ENCODE measurements at places on chromosomes 12 and 14.

GRCh38 chr14:21098892-21099595 lies 589 bp upstream of the ZNF219 start:
- no peak for DNase-seq

- no peak for DNase-seq
Measured at GRCh38 chr12:54189198-54189539, 384 bp upstream of the SMUG1 start.

- peak; percentile 47 for DNase-seq
Measured at GRCh38 chr12:51341251-51342007, 5.0 kb downstream of the CELA1 start.

GRCh38 chr12:25719505-25719904 lies 166.4 kb upstream of the LMNTD1 start:
- DNase-seq: no peak

GRCh38 chr14:74552623-74553022 lies 59.1 kb downstream of the ISCA2 start:
- no peak for DNase-seq

DNA sequence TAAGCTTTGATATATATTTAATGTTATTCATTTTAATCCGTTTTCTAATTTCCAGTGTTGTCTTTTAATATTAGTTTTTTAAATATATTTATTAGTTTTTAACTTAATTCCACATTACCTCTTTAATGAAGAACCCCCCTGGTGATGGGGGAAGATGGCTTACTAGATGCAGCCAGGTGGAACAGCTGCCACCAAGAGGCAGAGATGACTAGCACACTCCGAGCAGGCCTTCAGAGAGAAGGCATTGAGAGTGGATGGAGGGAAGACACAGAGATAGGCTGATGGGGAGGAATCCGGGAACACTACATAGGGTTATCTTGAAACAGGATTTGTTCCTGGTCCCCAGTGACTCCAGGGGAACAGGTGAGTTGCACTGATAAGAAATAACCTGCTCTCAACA lies 771.6 kb downstream of the LRFN5 start:
- DNase-seq: no peak

DNA sequence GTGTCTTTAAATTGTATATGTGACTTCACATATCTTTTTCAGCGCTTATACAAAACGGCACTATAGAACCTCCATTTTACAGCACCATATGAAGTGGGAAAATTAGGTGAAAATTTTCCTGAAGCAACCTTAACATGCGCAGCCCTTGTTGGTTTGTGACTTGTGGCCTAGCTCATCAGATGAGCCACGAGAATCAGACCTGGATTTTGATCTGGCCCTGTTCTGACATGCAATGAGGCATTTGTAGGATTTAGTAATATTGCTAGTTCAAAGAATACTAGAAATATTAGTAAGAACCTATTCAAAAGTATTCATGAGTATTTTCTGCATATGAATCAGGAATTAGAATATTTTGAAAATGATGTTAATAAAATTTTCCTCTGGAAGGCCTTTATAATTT lies 2.9 kb downstream of the CDKN1B start:
- no peak for DNase-seq

- no peak for DNase-seq
Measured at GRCh38 chr12:40261937-40262336, 37.1 kb downstream of the LRRK2 start.

GRCh38 chr12:55736780-55737580 lies 5.9 kb upstream of the GDF11 start:
- no peak for DNase-seq

DNA sequence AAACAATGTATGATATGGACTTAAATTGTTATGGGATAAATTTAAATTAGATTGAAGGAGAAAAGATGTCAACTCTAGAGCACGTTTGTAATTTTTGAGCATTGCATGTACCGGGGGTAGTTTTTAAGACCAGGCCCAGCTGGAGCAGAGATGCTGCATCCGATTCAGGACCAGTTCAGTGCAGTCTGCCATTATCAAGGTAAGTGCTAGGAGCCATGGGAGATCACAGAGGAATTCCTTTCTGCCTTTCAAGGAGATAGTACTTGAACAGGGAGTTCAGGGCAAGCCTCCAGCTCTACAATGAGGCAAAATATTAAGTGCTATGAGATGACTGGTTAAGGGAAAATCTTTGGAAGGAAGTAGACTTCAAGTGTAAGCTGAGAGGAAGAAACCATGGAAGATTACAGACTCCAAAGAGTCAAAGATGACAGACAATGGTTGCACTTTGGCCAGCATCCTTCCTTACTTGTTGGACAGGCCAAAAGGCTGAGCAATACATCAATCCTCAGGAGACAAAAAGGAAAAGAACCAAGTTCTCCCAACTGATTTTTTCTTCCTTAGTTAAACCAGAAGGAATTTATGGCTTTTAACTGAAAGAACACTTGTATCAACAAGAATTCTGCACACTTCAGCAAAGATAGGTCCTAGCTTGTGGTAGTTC lies 113.2 kb upstream of the HIF1A start:
- DNase-seq: no peak

- DNase-seq: no peak
Measured at GRCh38 chr12:62714774-62715721, 219.9 kb downstream of the PPM1H start.

- DNase-seq: no peak
Measured at GRCh38 chr12:47870175-47870781, 34.5 kb downstream of the VDR start.

GRCh38 chr12:90174198-90174510 lies 465.5 kb upstream of the ATP2B1 start:
- no peak for DNase-seq

DNA sequence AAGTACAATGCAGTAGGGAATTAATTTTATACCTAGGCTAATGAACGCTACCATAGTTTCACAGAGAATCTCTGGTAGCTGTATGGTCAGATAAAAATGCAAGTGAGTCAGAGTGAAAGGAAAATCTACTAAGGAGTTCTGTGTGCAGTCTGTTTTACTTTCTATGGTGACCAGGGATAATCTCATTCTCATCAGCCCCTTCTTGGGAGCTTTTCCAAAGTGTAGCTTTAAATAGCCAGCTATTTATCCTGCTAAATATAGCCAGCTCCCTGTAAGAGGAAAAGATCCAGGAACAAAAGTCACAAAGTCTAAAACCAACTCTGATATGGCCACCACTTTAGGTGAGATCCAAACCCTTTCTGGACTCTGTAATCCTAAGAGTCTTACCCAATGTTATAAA lies 75.5 kb downstream of the TMEM116 start:
- DNase-seq: no peak

- no peak for DNase-seq
Measured at GRCh38 chr12:112362310-112362709, 19.9 kb downstream of the HECTD4 start.

DNA sequence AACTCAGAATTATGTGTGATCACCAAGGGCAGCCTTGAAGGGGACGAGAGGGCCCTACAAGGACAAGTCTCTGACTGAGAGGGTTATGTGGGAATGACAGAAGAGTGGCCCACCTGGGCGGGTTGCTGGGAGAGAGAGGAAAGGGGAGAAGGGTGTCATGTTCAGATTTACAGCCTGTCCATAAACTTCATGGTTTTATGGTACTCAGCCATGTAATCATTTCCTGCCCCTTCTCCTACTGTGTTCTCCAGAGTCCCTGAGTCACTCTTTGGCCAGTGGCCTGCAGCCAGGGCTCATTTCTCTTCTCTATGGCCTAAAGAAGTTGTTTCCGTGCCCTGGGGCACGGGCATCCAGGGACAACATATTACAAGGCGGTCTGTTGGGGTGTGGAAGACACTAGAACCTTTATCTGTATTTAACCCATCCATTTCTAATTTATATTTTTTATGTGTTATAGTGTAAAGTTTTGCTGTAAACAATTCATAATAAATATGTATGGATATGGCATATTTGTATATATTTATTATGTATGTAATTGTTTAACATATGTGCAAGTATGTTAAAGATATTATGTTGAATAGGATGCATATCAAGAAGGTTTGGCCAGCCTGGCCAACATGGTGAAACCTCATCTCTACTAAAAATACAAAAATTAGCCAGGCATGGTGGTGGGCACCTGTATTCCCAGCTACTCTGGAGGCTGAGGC lies 26.9 kb downstream of the DDX47 start:
- DNase-seq: no peak

GRCh38 chr12:38930990-38931389 lies 25.6 kb upstream of the CPNE8 start:
- no peak for DNase-seq

DNA sequence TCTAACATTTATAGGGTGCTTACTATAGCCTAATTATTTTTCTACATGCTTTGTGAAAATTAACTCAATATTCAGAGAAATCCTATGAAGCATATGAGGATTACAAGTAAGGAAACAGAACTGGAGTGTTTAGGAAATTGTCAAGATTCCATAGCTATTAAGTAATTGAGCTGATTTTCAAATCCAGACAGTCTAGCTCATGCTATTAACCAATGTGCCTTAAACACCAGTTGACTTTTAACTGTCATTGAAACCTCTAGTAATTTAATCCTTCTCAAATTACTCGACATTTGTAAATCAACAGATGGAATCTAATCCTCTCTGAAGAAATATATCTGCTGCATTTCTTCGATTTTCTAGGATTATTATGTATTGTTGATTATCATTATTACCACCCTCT lies 488.9 kb downstream of the MDGA2 start:
- DNase-seq: no peak

GRCh38 chr12:119710965-119711551 lies 43.1 kb downstream of the PRKAB1 start:
- DNase-seq: no peak

GRCh38 chr12:15444523-15444922 lies 122.2 kb downstream of the PTPRO start:
- no peak for DNase-seq

- no peak for DNase-seq
Measured at GRCh38 chr14:67442139-67442906, 30.4 kb upstream of the PLEK2 start.

DNA sequence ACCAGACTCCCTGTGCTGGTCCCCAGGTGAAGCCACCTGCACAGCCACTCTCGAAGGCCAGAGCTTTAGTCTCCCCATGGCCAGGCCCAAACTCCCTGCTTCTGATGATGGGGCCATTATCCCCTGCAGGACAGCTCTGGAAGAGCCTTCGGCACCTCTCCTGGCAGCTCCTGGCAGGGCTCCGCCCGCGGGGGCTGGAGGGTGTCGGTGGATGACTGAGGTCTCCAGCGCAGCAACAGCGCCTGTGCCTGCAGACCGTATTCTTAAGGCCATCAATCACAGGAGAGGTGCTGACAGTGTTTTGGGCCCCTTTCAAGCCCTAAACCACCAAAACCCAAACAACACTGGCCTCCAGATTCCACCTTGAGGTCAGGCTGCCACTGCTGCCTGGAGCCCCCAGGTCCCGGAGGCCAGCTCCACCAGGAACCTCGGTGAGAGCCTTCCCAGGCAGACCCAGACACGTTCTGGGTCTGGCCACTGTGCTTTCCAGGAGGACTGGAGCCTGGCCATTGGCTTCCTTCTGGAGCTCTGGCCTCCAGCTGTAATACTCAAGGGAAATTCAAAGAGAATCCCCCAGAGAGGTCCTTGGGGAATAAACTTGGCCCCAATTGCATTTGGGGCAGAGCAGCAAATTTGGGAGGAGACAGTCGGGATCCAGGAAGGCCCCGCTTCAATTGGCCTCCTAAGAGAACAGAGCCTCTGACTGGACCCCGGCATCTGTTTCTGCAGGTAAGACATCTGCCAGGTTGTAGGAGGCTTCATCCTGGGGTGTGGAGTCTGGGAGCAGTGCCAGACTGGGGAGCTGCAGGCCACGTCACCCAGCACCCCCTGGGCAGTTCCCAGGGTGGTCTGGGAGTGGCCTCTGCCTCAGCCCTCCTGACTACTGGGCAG lies 210.6 kb upstream of the RTL1 start:
- no peak for DNase-seq

- DNase-seq: no peak
Measured at GRCh38 chr12:770479-770878, 18.1 kb downstream of the WNK1 start.

DNA sequence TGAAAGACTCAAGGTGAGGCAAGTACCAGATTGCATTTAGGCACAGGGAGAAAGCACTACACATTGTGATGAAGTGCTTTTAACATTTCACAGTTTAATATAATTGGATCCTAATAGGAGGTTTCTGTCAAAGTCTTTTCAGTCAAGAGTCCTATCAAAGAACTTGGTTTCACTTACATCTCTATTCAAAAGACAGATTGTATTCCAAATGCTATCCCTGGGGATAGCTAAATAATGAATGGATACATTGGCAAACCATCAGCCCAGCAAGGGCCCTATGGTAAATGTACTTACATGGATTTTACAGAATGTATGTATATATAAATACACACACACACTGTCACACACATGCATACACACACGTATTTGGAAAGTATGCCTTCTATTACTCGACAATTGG lies 655.5 kb upstream of the FLRT2 start:
- no peak for DNase-seq

- no peak for DNase-seq
Measured at GRCh38 chr12:120262852-120263747, 2.4 kb downstream of the PXN start.

- no peak for DNase-seq
Measured at GRCh38 chr14:20093442-20093841, 17.1 kb upstream of the OR4K17 start.

Data from activated CD4-positive, CD25-positive, alpha-beta regulatory T cell treated with anti-CD3 and anti-CD28 coated beads, Interleukin-2, amount 50 U/mL, for 16 hours (primary cell).